ENCODE measurements at places on chromosomes 4 and X. TPM values are rescaled to one million over a fixed set of nuclear protein-coding genes. Genes with fewer than 3 reads are reported as not detected.
A peak's percentile ranks its signal among the peaks of the same experiment; 100 is the strongest.

DNA sequence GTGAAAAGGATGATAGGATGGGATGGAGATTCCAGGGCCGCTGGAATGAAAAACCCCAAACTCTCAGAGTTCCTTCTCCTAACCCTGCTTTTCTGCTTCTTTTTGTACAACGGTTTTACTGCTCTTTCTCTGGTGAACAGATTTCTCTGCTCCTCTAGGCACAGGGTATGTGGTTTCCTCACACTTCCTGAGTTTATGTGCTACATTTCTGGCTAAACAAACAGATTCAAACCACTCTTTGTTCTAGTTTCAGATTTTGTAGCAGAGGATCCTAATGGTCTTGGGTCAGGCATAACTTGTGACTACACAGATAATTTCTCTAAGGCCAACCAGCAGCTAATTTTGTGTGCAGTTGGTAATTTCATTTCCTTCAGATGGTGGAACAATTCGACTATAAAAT is 52.6 kb downstream of the OSTC start:
- DNase-seq, result no peak

DNA sequence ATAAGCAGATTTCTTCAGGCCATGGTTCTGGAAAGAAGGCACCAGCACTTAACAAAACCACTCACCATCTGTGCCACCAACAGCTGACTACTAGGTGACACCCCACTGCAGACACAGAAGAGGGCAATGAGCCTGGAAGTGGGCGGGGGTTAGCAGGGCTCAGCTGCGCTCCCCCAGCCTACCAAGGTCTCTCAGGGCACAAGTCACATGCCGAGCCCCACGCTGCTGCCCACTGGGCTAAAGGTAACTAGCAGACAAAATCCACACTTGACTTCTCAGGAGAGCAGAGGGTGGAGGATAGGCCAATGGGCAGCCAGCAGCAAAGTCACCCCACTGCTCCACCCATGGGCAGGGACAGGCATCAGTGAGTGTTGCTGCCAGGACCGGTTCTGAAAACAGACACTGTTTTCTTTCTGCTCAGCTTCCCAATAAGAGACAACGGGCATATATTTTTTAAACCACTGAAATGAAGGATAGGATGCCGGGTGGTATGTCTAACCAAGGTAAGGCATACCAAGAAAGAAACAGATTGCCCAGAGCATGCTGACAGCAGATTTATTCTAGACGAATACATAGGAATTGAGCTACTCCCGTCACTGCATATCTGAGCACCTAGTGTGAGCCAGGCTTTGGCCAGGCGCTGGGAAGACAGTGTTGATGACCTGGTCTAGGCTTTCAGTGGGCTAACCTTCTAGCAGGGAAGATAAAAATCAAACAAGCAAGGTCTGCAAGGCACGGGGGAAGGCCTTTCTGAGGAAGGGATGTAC is 20.1 kb downstream of the ACSL1 start:
- DNase-seq, result peak; percentile 87

- no peak for DNase-seq
Measured at GRCh38 chr4:121182296-121182695, 18.2 kb upstream of the TNIP3 start.

GRCh38 chr4:185853841-185854240 is 41.8 kb upstream of the SORBS2 start:
- no peak for DNase-seq

GRCh38 chr4:128980816-128981326 is 112.5 kb downstream of the SCLT1 start:
- no peak for DNase-seq

DNA sequence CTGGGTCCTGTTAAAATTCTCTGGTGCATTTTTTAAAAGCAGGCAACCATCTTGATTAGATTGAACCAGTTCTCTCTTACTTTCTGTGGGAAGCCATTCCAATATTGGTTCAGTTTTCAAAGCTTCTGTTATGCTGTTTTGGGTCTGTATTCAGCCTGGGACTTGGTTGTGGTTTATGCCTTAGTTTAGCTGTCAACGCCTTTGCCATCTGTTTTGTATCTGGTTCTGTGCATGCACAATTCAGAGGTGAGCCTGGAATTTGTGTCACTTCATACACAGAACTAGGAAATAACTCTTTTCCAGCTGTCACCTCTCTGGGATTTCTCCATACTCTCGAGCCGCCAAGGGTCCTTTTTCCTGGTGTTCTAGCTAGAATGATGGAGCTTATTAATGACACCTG is 46.2 kb downstream of the STAP1 start:
- DNase-seq, result no peak

- no peak for DNase-seq
Measured at GRCh38 chr4:84796394-84796793, 170.1 kb downstream of the WDFY3 start.

DNA sequence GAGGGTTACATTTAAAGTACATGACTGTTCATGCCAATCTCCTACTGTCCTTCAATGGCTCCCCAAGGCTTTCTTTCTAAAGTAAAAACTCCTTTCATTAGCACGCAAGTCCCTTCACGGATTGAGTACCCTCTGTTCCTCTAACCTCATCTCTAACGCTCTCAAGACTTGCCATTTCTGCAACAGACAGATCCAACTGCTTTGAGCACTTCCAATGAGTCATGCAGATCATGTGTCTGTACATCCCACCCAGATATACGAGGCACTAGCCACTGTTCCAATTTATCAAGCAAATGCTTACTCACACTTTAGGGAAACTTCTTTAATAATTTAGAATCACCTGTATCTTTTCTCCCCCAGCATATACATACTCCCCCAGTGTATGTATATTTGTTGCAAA is 332.5 kb upstream of the ZFP42 start:
- no peak for DNase-seq

DNA sequence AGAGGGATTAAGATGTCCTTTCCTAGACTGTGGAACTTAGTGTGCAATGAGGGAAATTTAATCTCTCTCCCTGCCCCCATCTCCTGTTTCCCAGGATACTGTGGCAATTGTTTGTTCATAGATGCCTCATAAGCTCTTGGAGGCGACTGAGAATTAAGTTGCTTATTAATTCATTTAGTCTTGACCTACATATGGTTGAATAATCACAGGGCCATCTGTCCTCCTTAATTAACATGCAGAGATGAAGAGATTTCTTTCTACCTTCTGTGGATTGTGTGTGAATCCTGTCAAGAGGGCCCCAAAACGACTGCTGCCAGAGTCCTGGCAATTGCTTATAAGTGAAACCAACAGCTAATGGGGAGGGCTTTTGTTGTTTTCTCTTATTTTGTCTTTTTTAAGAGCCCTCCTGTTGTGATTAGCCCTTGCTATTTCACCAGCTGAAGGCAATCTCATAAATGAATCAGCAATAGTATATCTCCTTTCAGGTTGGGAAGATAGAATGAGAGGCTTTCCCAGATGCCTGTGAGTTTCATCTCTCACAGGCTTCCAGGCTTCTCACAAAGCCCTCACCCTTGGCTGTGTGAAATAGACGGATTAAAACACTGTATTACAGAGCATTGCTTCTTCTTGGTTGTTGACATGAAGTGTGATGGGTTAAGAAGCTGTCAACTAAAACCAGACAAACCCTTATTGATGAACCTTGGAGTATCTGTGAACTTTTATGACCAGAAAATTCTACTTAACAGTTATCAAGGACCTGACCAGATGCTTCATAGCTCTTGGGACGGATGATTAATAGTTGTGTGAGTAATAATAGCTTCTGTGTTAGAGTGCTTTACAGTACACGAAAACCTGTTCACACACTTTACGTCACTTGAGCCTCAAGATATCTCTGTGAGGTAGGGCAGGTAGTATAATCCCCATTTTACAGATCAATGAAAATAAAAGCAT is 58.5 kb downstream of the PGRMC2 start:
- no peak for DNase-seq

DNA sequence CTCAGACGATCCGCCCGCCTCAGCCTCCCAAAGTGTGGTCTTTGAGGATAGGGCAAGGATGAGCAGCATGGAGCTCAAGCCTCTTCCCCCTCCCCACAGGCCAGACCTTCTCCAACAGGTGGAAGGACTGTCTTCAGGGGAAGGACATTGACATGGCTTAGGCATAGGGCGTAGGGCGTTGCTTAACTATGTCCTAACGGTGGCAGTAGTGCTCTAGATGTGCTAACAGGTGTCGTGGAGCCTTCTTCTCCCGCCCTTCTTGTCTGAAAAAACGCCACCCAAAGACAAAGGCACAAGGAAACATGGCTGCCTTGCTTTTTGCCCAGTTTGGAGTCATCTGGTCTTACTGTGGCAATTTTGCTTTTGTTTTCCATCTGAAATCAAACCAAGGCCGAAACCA is 219.8 kb downstream of the OR13H1 start:
- DNase-seq, result no peak

DNA sequence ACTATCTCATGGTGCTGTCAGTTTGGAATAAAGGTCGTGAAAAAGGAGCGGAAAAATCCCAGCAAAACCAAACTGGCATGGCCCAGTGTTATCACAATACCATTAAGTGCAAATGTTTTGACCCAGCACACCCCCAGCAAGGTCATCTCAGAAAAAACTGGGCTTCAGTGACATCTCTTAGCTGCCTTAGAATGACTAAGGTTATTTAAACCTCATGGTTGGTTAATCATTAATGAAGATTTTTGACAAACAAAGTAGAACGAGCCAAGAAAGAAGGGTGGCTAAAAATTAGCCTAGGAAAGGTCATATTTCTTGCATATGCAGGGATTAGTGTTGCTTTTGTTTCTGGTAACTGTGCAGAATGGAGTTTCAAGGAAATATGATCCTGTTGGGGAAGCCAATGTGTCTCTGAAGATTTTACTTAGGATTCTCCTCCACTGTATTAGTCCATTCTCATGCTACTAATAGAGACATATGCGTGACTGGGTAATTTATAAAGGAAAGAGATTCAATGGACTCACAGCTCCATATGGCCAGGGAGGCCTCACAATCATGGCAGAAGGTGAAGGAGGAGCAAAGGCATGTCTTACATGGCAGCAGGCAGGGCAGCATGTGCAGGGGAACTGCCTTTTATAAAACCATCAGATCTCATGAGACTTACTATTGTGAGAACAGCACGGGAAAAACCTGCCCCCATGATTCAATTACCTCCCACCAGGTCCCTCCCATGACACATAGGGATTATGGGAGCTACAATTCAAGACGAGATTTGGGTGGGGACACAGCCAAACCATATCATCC is 83.5 kb downstream of the CHRNA9 start:
- no peak for DNase-seq

- no peak for DNase-seq
Measured at GRCh38 chr4:150562250-150562649, 19.7 kb upstream of the MAB21L2 start.

GRCh38 chr4:11769434-11769833 is 340.7 kb upstream of the HS3ST1 start:
- peak; percentile 13 for DNase-seq

DNA sequence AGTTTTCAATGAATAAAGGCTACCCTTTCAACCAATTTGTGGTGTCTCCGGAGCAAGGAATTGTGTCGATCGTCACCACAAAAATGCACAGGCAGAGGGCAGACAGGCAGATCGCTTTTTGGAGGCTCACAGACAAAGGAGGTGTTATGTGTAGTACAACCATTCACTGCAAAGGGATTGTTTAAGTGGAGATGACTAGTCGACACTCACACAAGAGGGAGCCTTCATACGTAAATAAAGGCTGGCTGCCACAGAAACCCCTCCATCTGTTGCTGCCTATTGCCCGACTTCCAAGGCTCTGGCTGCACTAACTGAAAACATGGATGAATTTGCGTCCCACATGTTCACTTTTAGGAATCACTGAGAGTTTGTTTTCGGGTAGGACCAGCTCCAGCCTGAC is 281.1 kb downstream of the NKX6-1 start:
- DNase-seq, result no peak

Gene GPR78
- total RNA-seq, result not detected

GRCh38 chr4:38535717-38536116 is 128.3 kb upstream of the KLF3 start:
- no peak for DNase-seq

GRCh38 chrX:40849906-40850823 is 114.8 kb upstream of the MED14 start:
- DNase-seq, result no peak

GRCh38 chr4:29051381-29051965 is 1668.7 kb upstream of the PCDH7 start:
- DNase-seq, result no peak

Gene ATP11C
- total RNA-seq, result 3.6 TPM

DNA sequence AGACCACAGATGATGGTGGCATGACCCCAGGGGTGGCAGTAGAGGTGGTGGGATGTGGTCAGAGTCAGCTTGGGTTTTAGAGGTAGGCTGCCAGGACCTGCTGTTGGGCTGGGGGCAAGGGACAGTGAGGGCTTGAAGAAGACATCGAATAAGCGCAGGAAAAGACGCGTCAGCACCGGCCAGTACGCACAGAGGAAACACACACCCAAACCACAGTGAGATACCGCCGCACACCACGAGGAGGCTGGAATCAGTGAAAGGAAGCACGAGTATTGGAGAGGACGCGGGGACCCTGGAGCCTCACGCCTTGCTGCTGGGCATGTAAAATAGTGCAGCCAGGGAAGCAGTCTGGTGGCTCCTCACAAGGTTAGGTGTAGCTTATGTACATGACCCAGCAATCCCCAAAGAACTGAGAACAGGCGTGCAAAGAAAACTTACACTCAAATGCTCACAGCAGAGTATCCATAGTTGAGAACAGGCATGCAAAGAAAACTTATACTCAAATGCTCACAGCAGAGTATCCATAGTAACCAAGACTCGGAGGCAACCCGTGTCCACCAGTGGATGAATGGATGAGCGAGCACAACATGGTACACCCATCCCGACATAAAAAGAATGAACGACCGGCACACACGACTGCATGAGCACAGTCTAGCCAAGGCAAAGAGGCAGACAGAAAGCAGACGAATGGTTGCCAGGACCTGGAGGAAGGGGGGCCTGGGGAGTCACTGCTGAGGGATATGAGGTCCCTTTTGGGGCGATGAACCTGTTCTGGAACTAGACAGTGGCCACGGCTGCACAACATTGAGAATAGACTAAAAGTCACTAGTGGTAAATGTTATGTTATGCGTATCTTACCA is 13.3 kb downstream of the PDZD4 start:
- DNase-seq, result no peak

Gene PHKA1
- total RNA-seq, result 16.2 TPM

GRCh38 chrX:27964432-27964831 is 16.8 kb downstream of the DCAF8L1 start:
- DNase-seq, result no peak

DNA sequence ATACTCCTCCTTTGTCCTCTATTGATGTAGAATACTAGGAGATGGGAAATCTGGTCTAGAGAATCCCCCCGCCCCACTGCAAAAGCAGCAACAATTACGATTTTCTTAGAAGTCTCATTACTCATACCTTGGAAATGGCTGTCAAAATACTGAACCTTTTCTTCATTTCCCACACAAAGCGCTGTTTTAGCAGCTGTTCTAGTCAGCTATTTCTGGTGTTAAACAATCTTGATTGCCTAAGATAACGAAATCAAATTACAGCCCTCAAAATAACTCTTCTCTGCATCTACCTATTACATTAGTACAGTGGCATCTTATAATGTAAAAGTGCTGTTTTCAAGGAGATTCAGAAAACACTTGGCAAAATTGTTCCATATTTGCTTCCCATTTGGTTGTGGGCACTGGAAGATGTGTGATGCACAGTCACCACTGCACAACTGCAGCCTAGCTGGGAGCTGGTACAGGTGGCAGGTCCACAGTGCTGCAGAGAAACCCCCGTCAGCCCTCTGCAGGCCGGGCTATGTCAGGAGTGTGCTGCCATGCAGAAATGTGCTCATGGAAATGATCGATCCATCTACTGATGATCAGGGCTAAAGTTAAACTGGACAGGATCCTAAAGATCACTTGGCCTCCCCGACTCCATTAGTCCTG is 50.4 kb downstream of the TBC1D9 start:
- DNase-seq, result no peak

Data from heart right ventricle (tissue), 16 donors.